Astrocyte (in vitro differentiated cells and primary cell): ENCODE measurements at places on chromosomes 7 and 10.
A peak's percentile ranks its signal among the peaks of the same experiment; 100 is the strongest.

GRCh38 chr7:44157116-44158080 is 16.3 kb upstream of the MYL7 start:
- no peak for DNase-seq
- no peak overlapping the region for H3K4me3 ChIP-seq
- no peaks in the 10 kb centered on the region for H3K27me3 ChIP-seq
- H3K4me1 ChIP-seq: no peaks in the 10 kb centered on the region
- no peaks in the 10 kb centered on the region for H3K36me3 ChIP-seq

GRCh38 chr10:133127291-133128125 is 32.5 kb upstream of the KNDC1 start:
- no peaks in the 10 kb centered on the region for H3K4me1 ChIP-seq
- no peak for DNase-seq
- no peaks in the 10 kb centered on the region for H3K36me3 ChIP-seq
- no peaks in the 10 kb centered on the region for H3K27me3 ChIP-seq
- H3K27ac ChIP-seq: no peak overlapping the region

DNA sequence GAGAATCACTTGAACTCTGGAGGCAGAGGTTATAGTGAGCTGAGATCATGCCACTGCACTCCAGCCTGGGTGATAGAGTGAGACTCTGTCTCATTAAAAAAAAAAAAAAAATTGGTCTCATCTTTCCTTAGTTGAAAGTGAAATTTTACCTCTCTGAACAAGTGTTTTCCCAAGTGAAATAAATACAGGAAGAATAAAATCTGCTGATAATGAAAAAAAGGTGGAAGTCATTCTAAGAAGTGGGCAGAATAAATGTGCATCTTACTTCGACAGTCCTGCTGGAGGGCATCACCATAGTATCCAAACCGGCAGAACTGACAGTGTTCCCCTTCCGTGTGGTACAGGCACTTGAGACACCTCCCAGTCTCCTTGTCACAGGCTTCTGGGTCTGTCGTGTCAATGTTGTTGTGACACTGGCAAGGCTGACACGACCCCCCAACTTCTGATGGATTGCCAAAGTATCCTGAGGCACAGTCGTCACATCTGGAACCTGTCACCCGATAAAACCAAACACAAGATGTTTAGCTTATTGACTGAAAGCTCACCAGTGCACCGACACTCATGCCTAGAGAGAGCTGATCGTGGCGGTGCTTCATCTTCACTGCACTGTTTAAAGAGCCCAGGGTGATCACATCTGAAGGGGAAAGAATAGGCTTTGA is 49.6 kb downstream of the LAMB1 start:
- DNase-seq: no peak
- H3K4me1 ChIP-seq: peaks cover 56% of the 10 kb centered on the region
- H3K4me3 ChIP-seq: no peak overlapping the region
- H3K27ac ChIP-seq: peak overlapping the region; percentile 19
- peaks cover 73% of the 10 kb centered on the region for H3K36me3 ChIP-seq
- no peaks in the 10 kb centered on the region for H3K27me3 ChIP-seq

- no peak overlapping the region for H3K4me3 ChIP-seq
- H3K4me1 ChIP-seq: no peaks in the 10 kb centered on the region
- no peaks in the 10 kb centered on the region for H3K27me3 ChIP-seq
Observed at GRCh38 chr7:67777119-67777518, 780.5 kb downstream of the TYW1 start.

DNA sequence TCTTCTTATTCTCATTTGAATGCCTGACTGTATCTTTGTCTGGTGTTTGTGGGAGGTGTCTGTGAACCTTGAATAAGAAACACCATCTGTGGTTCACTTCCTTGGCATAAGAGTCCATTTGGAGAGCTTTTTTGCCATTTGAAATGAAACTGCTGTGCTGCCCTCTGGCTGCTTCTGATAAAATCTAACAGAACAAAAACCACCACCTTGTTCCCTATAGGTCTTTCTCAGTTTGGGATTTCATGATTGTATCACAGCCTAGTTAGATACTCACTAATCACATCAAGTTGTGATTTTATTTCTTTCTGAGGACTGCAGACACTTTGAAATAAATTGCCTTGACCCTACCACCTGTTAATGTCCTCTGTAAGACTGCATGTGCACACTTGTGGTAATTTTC is 102.7 kb upstream of the FAM13C start:
- no peaks in the 10 kb centered on the region for H3K4me1 ChIP-seq
- peak; percentile 57 for DNase-seq
- no peak overlapping the region for H3K4me3 ChIP-seq
- no peaks in the 10 kb centered on the region for H3K27me3 ChIP-seq

- no peaks in the 10 kb centered on the region for H3K36me3 ChIP-seq
- H3K4me1 ChIP-seq: peaks cover 11% of the 10 kb centered on the region
- no peak within 1 kb of the TSS for H3K27ac ChIP-seq
- peaks cover 25% of the 10 kb centered on the region for H3K27me3 ChIP-seq
Observed at GRCh38 chr10:25174461-25175230, at the start of gene GPR158. GPR158 (plus strand) TSS chr10:25175001; CDS start chr10:25175421, 420 bp downstream.

GRCh38 chr7:1127001-1127400 is 33.0 kb downstream of the ZFAND2A start:
- no peak overlapping the region for H3K4me3 ChIP-seq
- H3K36me3 ChIP-seq: peaks cover 5% of the 10 kb centered on the region
- no peak overlapping the region for H3K27ac ChIP-seq
- no peak for DNase-seq
- no peaks in the 10 kb centered on the region for H3K27me3 ChIP-seq

DNA sequence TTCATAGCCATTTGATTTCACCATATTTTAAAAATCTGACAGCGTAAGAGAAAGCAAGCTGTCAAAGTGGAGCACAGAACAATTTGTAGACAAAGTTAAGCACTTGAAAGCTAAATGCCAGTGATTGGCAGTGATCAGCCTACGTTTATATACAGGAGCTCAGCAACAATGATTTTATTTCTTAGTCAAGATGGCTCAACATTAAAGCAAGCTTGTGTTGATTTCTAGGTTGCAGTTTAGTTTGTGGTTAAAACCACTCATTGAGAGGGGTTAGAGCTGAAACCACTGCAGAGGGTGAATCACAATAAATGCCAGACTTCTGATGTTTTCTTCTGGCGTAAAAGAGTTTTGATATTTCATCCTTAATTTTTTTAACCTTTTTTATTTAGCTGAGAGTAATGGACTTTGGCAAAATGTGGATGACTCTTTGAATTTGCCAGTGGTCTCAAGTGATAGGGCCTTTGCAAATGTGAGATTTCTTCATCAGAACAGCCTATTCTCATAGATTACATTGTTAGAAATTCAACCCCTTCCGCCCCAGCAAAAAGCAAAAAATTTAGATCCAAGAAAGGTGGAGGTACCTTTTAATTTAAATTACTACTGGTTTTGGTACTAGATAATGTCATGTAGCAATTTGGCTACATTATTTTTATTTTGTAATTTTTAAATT is 73.8 kb downstream of the SHOC2 start:
- peak; percentile 94 for DNase-seq
- no peaks in the 10 kb centered on the region for H3K36me3 ChIP-seq
- no peak overlapping the region for H3K4me3 ChIP-seq
- H3K4me1 ChIP-seq: peaks cover 23% of the 10 kb centered on the region

DNA sequence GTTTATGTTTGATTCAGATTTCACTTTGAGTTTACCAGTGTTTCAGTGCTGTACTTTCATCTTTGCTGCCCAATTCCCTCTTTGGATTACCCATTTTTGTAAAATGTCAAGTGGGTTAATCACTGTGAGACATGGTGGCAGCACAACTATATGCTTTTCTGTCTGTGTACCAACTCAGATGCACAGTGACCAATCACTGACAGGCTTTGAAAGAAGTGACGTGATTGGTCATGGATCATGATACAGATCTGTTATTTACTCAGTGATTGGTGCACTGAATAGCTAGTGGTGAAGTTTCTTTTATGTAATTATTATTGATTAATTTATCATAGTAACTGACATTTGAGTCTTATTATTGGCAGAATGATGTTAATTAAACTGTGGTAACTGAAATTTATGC is 126.9 kb downstream of the SDK1 start:
- no peaks in the 10 kb centered on the region for H3K27me3 ChIP-seq
- H3K27ac ChIP-seq: no peak overlapping the region
- no peak overlapping the region for H3K4me3 ChIP-seq
- no peak for DNase-seq
- H3K36me3 ChIP-seq: no peaks in the 10 kb centered on the region

DNA sequence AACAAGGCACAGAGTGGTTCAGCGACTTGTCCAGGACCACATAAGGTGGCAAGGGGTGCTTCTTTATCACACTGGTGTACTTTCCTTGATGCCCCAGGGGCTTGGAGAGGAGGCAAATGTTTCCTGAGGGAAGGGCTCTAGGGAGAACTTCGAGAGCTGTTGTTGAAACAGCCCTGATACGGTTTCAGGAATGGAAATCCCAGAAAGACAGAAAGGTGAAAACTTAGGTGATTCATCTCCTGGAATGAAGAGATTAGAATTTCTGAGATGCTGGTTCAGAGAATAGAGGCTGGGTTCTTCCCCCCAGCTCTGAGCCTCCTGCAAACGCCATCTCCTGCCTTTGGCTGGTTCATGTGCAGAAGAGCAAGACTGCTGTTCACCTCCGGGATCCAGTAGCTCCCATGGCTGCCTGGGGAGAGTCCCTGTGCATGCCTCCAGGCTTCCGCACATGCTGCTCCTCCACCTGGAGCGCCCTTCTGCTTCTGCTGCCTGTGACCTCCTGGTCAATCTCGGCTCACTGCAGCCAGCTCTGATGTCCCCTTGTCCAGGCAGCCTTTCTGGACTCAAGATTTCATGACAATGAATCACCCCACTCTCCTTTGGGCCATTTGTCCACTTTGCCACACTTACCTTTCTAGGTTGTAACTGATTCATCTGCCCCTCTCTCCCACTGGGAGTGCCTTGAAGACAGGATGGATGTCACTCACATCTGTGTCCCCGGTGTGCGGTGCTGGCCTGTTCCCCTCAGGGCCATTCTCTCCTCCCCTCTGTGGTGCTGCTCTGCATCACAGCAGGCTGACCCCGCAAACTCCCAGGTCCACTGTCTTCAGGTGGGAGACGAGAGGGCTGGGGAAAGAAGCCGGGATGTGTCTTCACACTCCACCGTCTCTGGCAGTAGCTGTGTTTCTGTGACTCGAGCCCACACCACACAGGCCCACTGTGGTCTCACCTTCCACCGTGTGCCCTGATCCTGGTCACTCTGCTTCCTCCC is 3.6 kb upstream of the CDH23 start:
- no peak for DNase-seq
- no peak overlapping the region for H3K27ac ChIP-seq
- no peak overlapping the region for H3K4me3 ChIP-seq
- H3K27me3 ChIP-seq: peaks cover 62% of the 10 kb centered on the region
- H3K4me1 ChIP-seq: peaks cover 6% of the 10 kb centered on the region
- H3K36me3 ChIP-seq: no peaks in the 10 kb centered on the region

DNA sequence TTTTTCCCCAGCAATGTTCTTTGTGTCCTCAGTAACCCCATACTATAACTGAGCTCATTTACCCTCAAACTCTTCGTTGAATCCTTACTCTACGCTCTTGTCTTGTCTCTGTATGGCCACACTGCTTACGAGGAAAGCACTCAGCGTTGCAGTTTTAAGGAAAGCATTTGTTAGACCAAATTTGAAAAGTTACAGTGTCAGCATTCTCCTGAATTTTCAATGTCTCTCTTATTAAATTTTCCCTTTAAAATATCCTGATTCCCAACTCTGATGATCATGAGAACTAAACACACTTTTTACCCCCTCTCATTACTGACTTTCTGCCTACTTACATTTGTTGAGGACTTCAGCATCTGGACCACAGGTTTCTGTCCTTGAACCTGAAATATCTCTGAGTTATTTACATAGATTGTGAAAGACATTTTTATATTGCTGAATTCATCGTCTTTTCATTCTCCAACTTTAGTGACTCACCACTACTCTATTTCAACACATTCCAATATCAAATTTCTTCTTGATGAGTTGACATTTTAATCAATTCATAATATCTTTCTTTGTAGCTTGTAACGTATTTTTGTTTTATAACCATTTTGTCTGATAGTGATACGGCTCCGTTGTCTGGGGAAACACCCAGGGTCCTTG is 19.8 kb upstream of the VWDE start:
- H3K4me1 ChIP-seq: peaks cover 18% of the 10 kb centered on the region
- no peaks in the 10 kb centered on the region for H3K36me3 ChIP-seq
- DNase-seq: peak; percentile 70
- no peak overlapping the region for H3K4me3 ChIP-seq
- H3K27me3 ChIP-seq: no peaks in the 10 kb centered on the region
- peak overlapping the region; percentile 37 for H3K27ac ChIP-seq

DNA sequence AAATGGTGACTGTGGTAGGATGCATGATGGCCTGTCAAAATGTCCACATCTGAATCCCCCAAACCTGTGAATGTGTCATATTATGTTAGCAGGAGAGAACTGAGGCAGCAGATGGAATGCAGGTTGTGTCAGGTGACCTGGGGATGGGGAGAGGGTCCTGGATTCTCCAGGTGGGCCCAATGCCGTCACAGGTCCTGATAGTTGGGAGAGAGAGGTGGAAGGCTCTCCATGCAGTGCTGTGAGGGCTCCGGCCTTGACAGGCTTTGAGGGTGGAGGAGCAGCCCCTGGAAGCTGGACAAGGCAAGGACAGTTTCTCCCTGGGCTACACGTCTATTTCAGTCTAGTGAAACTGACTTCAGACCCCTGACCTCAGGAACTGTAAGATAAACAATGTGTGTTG is 330.9 kb upstream of the ZNF32 start:
- no peaks in the 10 kb centered on the region for H3K4me1 ChIP-seq
- no peak overlapping the region for H3K4me3 ChIP-seq
- no peaks in the 10 kb centered on the region for H3K36me3 ChIP-seq
- H3K27me3 ChIP-seq: no peaks in the 10 kb centered on the region
- no peak for DNase-seq
- H3K27ac ChIP-seq: no peak overlapping the region

DNA sequence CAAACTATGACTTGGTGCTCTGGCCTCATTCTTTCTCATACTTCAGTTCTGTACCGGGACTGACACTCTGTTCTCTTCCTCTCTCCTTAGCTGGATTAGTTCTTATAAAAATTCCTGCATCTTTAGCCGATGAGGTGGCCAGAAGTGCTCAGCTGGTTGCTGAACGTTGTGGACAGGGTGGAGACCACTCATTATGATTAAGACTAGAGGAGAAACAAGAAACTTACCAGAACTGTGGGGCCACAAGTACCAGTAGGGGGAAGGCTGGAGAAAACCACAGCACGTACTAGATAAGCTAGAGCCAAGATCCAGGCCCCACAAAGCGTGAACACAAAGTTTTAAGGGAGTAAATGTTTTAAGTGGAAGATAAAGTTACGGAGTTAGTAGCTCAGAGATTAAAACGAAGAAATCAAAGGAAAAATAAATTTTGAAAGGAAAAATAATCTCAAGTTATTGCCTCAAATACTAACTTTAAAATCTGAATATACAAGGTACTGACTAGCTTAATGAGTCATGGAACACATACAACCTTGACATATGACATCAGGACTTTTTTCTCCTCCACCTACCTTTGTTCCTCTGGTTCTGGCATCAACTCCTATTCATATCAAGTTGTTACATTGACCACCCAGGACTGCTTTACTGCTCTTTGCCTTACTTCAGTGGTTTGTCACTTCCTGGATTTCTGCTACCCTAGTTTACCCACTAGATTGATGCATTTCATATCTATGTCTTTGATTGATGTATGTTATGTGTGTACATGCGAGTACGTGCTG is 469.0 kb downstream of the TFEC start:
- DNase-seq: peak; percentile 94
- peaks cover 5% of the 10 kb centered on the region for H3K4me1 ChIP-seq
- no peaks in the 10 kb centered on the region for H3K27me3 ChIP-seq
